ENCODE measurements at places on chromosomes 7 and 10.

- no peak for DNase-seq
Measured at GRCh38 chr7:85829817-85830432, 643.1 kb upstream of the SEMA3D start.

DNA sequence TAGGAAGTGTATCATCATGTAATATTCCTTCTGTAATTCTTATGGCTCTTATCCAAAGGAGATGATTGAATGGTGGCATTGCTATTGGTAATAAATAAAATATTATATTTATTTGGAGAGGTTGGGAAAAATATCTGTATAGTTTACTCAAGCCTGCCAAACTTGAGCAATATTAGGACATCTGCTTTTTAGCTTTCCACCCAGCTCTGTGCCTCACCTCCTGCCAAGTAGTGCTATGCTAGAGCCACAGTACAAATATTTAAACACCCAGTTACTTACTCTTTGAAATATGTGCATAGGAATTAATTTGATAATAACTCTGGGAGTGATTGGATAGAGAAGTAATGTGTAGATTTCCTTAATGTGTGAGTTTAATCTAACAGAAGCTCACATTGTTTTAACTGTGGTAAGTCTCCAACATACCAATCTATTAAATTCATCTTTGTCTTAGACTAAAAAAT lies 129.2 kb downstream of the BBS9 start:
- DNase-seq, result no peak

DNA sequence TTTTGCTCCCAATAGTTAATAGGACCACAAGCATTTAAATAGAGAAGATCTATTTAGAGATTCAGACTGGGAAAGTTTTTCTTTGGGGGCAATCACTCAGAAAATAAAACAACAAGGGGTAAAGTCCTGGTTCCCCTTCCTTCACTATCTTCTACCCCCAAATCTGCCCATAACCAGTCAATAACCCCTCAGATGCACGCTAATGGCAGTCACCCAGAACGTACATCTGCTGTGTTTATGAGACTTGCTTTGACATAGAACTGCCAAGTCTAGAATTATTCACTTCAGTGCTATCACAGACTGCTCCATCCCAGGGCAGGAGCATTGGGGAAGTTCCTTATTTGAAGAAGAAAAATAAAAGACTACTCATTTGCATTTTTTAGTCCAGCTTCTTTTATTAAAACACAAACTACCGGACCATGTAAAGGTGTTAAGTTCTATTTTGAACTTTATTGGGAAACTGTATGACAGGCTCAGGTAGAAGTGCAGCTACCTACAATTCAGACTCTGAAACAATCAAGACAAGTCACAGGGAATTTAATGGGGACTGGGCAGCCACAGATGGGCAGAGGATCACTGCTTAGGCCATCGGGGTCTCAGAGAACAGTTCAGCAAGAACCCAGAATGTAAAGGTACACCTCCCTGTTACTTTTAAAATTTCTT lies 38.4 kb downstream of the ANK3 start:
- no peak for DNase-seq

DNA sequence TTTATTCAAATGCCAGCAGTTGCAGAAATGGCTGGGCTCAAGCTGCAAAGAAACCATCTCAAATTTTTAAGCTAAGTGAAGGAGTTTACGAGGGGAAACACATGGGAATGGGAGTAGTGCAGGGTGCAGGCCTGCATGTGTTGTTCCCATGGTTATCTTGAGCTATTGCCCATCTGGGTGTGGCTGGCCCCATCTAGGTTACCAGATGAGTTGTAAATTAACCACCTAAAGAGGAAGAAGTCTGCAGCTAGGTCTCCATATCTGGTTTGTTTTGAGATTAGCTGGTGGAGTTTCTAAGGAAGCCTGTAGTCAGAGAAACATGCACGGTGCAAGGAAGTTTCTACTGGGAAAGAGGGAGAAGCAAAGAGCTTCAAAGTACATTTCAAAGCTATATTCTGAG lies 23.3 kb upstream of the STEAP2 start:
- no peak for DNase-seq

DNA sequence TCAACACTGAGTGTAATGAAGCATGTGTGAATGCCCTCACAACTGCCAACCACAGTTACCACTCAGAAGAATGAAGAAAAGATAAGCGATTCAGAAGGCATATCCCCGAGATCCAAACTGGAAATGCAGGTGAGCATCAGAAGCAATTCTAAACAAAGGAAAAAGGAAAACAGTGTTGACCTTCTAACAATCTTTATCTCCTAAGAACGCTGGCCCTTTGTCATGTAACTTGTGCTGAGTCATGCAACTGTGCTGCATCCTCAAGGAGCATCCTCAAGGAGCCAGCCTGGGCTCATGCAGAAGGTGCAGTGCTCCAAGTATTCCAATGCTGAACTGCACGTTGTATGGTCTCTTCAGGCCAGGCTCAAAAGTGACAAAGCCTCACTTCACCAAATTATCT lies 30.6 kb downstream of the SEC61G start:
- DNase-seq, result no peak

GRCh38 chr7:99386584-99387238 lies 12.2 kb downstream of the ARPC1B start:
- DNase-seq, result no peak

GRCh38 chr7:149257146-149257545 lies 4.8 kb upstream of the ZNF783 start:
- DNase-seq, result no peak

DNA sequence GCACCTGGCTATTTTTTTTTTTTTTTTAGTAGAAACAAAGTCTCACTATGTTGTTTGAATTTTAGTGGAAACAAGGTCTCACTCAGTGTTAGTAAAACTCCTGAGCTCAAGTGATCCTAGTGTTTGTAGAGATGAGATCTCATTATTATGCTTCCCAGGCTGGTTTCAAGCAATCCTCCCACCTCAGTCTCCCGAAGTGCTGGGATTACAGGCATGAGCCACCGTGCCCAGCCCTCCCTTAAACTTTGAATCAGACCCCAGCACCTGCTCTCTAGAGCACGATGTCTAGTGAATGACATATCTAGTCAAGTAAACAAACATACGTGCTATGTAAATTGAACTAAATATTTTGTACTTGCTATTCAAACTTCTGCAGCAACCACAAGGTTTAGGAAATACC lies 105.6 kb upstream of the MYO3A start:
- DNase-seq, result no peak

DNA sequence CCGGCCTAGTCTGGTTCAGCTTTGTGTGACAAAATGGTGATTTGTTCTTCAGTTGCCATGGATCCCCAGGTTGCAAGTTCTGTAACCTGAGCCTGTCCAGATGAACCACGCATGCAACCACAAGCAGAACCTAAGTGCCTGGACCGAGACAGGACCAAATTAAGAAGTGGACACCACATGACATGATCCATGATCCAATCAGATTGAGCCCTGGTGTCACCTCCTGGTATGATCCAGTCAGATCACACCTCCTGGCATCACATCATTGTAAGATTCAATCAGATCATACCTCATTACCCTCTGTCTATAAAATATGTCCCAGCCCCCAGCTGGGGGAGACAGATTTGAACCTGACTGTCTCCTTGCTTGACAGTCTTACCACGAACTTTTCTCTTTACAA lies 70.0 kb downstream of the MALSU1 start:
- DNase-seq, result no peak

- DNase-seq, result no peak
Measured at GRCh38 chr10:29980084-29980483, 79.3 kb downstream of the JCAD start.

- DNase-seq, result no peak
Measured at GRCh38 chr7:1611708-1612241, 41.9 kb upstream of the PSMG3 start.
